Esophagus squamous epithelium (tissue), 5 donors: ENCODE measurements at places on chromosomes 3 and 15.

GRCh38 chr3:196440041-196440537 lies 7.9 kb upstream of the UBXN7 start:
- no peak for DNase-seq

- no peak for DNase-seq
Observed at GRCh38 chr3:12966847-12967605, 106.2 kb downstream of the IQSEC1 start.

- DNase-seq = no peak
Observed at GRCh38 chr15:98080791-98081190, 120.3 kb downstream of the ARRDC4 start.

- no peak for DNase-seq
Observed at GRCh38 chr3:65992106-65992505, 46.6 kb downstream of the MAGI1 start.

DNA sequence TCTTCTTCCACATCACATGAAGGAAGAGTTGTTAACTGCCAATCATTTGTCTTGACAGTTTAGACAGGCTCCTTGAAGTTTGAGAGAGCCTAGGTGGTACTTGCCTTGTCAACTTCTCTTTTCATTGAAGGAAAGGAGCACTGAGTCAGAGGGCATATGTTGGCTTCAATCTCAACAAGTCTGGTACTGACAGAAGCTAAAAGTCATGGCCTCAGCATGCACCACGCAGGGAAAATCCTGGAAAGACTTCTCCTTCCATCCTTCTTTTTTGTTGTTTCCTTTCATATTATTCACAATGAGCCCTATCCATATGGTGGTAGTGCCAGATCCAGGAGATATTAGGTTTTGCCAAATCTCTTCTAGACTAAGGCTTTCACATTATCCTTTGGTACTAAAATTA lies 1272.5 kb downstream of the ROBO1 start:
- DNase-seq = no peak

DNA sequence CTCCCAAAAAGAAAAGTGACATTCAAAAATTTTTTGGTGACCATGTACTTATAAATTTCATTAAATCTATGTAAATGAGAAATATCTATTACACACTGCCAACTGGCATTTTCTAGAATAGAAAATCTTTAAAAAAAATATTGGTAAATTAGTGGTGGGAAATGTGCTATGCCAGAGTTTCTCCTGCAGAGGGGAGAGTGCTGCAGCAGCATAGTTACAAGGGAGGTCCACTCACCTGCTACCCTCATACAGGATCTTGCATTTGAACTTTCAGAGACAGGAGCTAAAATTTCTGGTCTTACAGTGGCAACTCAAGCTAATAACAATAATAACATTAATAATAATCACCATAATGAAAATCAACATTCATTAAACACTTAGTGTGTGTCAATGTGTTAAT lies 459.6 kb downstream of the NSUN3 start:
- DNase-seq = no peak
